Stomach (tissue), 19 donors: ENCODE measurements at places on chromosomes 5 and 9.

DNA sequence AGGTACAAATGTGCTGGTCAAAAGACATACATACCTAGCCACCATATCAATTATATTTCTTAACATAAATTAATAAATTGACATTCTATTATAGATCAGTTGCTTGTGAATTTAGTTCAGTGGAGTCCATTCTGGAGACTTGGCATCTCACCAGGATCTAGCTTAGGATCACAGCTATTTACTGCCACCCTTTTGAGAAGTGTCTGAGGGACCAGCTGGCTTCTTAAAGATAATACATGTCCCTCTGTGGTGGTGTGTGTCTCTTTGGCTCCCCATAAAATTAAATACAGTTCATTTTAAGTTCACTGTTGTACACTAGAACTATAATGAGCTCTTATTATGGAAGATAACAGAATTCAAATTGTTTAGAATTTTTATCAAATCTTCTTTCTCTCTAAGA, 290.7 kb downstream of the PRELID2 start:
- no peak for DNase-seq

DNA sequence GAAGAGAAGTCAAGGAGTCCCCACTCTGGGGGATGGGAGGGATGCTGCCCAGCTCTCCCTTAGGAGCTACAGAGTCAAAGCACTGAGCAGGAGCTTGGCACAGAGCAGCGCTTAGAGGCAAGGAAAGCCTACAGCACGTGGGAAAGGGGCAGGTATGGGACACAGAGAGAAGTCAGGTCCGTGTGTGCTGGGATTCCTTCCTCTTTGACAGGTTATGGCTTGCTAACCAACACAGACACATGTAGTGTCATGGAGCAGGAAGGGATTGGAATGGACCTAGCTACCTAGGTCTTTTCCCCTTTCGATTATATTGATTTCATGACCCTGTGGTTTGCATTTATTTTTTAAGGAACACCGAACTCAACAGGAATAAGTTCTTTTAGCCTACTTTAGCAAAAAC, 208.5 kb upstream of the TUT7 start:
- DNase-seq = no peak

DNA sequence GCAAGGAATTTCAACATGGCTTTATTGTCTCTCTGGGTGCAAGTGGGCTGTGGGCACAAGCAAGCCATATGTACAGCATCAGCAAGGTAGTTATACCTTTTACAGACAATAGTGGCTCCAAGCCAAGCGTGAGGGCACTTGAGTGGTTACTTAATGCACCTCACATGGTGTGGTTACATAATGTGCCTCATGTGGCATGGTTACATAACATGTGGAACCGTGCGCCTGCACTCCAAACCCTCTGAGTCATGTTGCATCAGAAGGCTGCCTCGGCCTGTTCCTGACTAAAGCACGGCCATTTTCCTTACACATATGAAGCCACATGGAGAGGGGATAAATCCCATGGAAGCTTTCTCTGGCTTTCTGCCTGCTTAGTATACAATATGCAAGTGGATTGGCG, 150.9 kb downstream of the OSTF1 start:
- DNase-seq = peak; percentile 16

DNA sequence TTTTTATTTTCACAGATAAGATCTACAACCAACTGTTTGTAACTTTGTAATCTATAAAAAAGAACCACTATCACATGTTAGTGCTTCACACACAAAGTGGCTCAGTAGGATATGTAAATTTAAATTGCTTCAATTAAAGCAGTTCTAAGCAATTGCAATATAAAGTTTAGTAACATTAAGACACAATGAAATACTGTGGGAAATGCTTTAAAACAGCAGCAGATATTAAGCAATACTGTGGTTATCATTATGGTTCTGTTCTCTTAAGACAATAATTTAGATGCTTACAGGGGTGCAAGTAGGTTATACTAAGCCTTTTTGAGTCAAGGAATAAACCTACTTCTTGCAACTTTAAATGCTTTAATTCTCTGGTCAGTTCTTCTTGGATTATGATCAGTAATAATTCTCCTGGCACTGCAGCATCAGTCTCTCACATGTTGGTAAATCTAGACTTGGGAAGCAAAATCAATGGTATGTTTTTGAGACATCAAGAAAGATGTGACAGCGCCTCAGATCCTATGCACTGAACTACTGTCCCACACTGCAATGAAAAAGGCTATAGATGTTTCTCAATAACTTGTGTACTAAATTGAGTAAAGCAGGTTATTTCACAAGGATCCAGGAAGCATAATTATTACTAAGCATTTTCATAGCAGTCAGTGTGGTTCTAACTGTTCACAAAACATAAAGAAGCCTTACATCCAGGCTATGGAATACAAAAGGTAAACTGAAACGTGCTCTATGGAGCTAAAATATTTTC, 338.7 kb upstream of the PDE4D start:
- no peak for DNase-seq

GRCh38 chr9:116420993-116421538, 266.0 kb upstream of the TRIM32 start:
- DNase-seq = no peak

DNA sequence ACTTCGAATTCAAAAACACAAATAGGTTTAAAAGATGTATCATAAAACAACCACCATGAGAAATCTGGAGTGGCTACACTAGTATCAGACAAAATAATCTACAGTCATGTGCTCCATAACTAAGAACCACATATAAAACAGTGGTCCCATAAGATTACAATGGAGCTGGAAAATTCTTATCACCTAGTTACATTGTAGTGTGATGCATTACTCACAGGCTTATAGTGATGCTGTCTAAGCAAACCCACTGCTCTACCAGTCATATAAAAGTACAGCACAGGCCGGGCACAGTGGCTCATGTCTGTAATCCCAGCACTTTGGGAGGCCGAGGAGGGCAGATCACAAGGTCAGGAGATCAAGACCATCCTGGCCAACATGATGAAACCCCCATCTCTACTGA, 160.1 kb downstream of the ROR2 start:
- no peak for DNase-seq

DNA sequence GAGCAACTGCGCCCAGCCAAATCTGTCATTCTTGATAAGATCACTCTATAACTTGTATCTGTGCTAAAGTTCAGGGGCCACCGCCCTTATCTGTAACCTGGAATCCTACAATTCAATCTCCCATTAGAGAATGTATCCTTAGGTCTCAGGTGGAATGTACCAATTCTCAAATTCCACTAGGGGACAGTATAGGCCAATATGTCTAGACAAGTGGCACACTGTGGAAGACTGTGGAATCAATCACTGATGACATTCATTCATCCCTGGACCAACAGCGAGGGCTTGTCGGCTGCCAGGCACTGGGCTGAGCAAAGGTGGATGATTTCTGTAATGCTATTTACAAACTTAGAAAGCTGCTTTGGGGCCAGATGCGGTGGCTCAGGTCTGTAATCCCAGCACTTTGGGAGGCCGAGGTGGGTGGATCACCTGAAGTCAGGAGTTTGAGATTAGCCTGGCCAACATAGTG, 28.7 kb upstream of the MEGF9 start:
- peak; percentile 45 for DNase-seq

DNA sequence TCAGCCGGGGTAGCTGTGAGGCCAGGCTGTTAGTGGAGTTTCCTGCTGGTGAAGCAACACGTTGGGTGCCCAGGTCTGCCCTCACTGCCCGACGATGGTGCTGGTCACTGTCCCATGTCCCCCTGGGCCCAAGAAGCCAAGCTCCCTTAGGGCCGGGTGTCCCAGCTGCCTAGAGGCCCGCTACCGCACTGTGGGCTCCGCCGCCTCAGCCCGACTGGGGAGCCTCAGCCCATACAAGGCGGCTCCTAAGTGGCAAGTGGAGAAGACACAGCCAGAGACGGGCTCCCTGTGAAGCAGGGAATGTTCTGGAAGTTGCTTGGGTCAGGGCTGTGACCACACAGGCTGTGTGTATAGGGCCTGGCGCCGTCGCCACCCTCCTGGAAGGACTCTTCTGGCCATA, 96.9 kb downstream of the RXRA start:
- no peak for DNase-seq

- no peak for DNase-seq
Observed at GRCh38 chr9:133065070-133065388, 3.2 kb downstream of the CEL start.

- DNase-seq = peak; percentile 90
Observed at GRCh38 chr9:124285903-124286291, 28.1 kb downstream of the NEK6 start.

DNA sequence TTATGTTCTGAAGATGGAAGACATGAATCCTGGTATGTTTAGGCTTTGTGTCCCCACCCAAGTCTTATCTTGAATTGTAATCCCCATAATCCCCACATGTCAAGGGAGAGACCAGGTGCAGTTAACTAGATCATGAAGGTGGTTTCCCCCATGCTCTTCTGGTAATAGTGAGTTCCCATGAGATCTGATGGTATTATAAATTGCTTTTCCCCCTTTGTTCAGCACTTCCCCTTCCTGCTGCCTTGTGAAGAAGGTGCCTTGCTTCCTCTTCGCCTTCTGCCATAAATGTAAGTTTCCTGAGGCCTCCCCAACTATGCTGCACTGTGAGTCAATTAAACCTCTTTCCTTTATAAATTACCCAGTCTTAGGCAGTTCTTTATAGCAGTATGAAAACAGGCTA, 229.0 kb downstream of the ARL15 start:
- no peak for DNase-seq

DNA sequence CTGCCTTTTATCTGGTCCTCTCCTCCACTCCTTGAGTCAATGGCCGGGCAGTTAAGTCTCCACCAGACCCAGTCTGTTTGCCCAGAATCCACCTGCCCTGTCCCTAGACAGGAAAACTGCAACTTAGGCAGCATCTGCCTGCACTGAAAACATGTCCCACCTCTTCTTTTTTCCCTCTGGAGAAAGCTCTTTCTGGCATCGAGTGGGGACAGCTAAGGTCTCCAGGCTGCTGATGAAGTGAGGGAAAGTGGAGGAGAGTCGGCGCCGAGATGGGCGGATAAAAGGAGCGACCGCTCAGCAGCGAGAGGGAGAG, 243 bp upstream of the SHISAL2B start:
- no peak for DNase-seq

- no peak for DNase-seq
Observed at GRCh38 chr9:128713941-128714573, 9.9 kb downstream of the ZDHHC12 start.

DNA sequence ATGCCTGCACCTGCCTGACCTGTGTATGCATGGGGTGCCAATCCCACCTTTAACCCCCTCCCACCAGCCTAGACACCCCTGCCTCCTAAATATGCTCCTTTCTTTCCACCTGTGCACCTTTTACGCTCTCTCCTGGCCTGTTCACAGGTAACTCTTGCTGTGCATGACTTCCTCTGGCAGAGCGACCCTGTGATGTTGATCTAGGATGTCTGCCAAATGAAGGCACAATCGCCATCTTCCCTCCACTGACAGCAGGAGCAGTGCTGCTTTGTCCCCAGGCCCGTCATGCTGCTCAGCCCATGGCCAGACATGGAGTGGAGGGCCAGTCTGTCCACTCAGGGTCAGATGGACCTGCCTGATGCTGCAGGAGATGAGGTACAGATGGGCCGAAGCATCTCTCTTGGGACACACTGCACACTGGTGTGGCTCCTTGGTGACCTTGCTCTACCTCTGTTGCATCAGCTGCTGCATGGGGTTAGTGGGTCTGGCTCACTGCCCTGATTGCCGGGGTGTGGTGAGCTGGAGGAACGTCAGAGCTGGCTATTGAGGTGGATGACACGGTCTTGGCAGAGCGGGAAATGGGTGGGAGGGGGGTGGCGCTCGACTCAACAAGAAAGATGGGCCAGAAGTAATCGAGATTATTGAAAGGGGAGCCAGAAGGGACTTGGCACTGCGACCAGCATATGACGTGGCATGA, 101.7 kb upstream of the PITX1 start:
- peak; percentile 63 for DNase-seq

DNA sequence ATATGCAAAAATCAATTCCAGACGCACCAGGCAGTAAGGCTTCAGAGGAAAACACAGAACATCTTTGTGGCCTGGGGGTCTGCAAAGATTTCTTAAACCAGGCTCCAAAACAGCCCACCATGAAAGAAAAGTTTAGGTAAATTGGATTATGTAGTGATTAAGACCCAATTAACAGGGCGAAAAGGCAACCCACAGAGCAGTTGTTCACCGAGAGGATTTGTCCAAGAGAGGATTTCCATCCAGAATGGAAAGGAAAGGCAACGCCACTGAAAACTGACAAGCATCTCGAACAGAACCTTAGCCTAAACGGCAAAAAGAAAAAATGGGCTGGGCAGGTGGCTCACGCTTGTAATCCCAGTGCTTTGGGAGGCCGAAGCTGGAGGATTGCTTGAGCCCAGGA, 37.4 kb downstream of the GLT6D1 start:
- no peak for DNase-seq

- DNase-seq = no peak
Observed at GRCh38 chr5:59234236-59234635, 651.4 kb downstream of the RAB3C start.

GRCh38 chr9:115838417-115838816, 315.2 kb upstream of the PAPPA start:
- DNase-seq = no peak

- DNase-seq = no peak
Observed at GRCh38 chr9:2761424-2761823, 44.1 kb downstream of the KCNV2 start.

GRCh38 chr9:83981126-83981871, 694 bp downstream of the RMI1 start:
- DNase-seq = peak; percentile 64

DNA sequence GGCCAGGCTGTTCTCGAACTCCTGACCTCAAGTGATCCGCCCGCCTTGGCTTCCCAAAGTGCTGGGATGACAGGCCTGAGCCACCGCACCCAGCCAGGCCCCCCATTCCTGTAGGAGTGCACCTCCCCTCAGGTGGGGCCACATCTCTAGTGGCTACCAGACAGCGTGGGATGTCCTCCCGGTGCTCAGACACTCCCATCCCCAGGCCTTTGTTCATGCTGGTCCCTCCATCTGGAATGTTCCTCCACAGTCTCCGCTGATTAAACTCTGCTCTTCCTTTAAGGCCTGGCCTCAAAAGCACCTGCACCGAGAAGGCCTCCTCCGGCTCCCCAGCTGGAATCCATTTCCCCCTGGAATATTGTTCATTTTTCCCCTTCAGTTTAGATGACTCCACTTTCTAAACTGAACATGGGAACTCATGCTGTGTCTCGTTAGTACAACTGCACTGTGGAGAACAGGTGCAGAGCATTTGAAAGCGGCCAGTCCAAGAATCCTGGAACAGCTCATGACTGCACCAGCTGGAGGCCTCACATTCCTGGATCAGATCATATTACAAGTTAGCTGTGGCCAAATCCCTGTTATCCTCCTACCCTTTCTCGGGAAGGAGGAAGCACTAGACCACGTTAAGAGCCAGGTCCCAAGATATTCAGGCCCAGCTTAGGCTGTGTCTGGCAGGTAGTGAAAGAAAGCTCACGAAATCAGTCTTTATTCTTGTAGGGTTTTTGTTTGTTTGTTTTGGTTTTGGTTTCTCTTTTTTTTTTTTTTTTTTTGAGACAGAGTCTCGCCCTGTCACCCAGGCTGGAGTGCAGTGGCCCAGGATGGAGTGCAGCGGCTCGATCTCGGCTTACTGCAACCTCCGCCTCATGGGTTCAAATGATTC, 10.8 kb upstream of the PRRC2B start:
- DNase-seq = peak; percentile 90

DNA sequence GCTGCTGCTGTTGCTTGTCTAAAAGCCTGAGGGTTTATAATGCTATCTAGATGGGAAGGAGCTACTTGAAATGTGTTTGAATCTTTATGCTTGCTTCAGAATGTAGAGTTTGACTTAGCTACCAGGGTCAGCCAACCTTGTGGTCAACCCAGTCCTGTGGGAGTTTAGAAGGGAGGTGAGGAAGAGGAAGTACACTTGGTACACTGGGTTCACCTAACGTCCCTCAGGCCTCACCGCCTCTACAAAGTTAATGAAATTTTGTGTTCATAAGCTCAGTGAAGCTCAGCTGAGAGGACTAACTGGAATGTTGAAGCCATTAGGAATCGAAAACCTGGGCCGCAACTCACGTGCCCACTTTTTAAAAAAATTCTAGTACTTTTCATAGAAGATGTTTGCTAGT, 10.7 kb downstream of the IQGAP2 start:
- DNase-seq = no peak
